ENCODE measurements at places on chromosomes 5 and 9. TPM values are rescaled to one million over a fixed set of nuclear protein-coding genes. Genes with fewer than 3 reads are reported as not detected.
A peak's percentile ranks its signal among the peaks of the same experiment; 100 is the strongest.

The SLC6A19 gene
- total RNA-seq = not detected

The PRDM9 gene
- total RNA-seq = not detected

The RNF183 gene
- total RNA-seq = not detected

The FASTKD3 gene
- 5.5 TPM for total RNA-seq

The SLC4A9 gene
- total RNA-seq = not detected

The FRMD3 gene
- total RNA-seq = 121 TPM

The TTC16 gene
- not detected for total RNA-seq

The SETX gene
- 30.2 TPM for total RNA-seq

The RASGRF2 gene
- total RNA-seq = 7.7 TPM

The MCIDAS gene
- total RNA-seq = not detected

DNA sequence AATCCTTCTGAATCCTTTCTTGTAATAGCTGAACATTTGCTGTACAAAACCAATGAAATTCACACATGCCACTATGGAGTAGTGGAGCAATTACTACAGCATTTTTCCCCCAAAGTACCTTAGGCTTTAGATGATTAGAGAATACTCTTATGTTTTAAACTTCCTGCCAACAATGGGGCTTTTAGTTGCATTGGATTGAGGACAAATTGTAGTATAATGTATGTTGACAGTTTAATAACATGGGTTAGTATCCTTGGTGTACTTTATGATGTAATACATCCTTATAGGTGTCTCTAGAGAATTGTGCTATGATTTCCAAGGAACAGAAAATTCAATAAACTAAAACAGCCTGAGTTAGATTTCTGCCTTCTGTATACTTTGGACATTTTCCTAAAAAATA lies 422.7 kb upstream of the GRAMD2B start:
- no peak for DNase-seq

DNA sequence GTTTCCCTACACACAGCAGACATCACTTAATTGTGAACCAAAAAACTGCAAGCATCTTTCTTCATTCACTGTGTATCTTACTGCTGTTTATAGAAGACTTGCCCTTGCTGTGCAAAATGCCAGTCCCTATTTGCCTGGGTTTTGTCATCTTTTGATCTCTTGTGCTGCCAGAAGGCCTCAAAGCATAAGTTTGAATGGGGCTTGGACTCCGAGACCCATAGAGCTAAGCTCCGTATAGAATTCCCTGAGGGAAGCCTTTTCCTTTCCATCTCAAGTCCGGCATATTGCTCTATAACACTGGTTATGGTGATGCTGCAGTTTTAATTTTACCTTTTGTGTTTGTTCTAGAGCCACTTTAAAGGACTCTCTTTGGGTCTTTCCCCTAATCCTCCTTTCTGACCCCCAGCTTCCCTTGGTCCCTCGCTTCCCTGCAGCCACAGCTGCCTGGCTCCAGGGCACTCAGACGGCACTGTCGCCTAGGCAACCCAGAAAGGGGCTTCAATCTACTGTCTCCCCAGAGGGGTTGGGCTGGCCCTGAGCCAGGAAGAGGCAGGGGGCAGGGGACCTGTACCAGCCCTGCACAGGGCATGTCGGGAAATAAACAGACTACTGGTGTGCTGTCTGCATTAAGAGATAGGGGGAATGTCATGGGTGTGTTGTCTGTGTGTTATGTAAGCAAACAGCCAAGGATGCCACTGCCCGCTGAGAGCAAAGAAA lies 73.4 kb upstream of the MELK start:
- no peak for DNase-seq

DNA sequence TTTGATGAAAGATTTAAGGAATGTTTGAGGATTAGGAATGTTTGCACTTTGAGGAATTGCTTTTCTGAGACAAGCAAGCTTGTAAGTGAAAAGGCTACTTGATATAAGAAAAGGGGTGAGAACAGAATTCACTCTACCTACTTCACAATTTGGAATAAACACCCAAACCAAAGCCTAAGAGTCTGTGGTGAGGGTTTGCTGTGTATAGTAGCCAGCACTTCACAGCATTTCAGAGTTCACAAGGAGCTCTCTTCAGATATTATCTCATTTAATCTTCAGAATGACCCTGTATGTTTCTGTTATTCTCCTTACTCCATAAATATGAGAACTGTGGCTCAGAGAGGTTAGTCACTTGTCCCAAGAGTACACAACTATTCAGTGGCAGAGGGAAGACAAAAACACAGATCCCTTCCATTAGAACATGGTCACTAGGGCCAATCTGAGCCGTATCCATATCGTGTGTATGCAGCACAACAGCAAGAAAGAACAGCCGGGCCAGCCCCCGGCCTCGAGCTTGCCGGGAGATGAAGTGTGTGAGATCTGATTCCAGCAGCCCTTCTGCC lies 92.4 kb downstream of the FRMD3 start:
- no peak for DNase-seq

DNA sequence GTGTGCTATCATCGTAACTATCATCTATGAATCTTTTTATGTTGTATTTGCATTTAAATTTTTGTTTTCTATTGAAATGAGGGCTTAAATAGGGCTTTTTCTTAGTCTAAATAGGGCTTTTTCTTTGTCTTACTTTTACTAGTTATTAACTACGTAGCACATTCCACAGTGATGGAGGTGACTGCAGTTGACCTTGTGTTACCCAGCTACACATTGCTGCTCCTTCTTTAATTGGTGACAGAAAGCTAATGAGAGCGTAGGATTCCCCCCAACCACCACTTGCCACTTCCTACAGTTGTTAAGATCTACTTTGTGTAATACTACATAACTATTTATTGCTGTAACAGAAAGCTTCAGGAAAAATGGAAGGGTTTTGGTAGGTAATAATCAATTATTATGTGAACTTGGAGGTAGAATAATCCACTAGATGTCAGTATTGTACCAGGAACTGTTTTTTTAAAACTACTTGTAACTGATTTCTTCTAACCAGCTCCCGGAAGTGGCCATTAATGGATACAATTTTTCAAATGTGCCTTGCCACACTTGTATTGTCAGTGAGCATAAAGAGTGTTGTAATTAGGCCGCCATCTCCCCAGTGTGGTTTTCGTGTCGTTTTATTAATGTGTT lies 18.0 kb downstream of the MTRR start:
- no peak for DNase-seq

- no peak for DNase-seq
Observed at GRCh38 chr5:36528588-36528987, 77.8 kb upstream of the SLC1A3 start.

GRCh38 chr5:26945901-26946300 lies 92.5 kb downstream of the CDH9 start:
- DNase-seq = no peak

- peak; percentile 71 for DNase-seq
Observed at GRCh38 chr5:150485693-150486401, 22.1 kb upstream of the NDST1 start.

GRCh38 chr9:34372467-34373011 lies 4.2 kb downstream of the MYORG start:
- no peak for DNase-seq

GRCh38 chr5:7488734-7489133 lies 92.8 kb downstream of the ADCY2 start:
- DNase-seq = no peak

GRCh38 chr5:112886975-112887374 lies 25.9 kb downstream of the SRP19 start:
- DNase-seq = no peak

- DNase-seq = no peak
Observed at GRCh38 chr5:123124859-123125595, 36.0 kb downstream of the PRDM6 start.

- no peak for DNase-seq
Observed at GRCh38 chr5:135276151-135276550, 122.9 kb downstream of the MACROH2A1 start.

GRCh38 chr9:130692321-130692720 lies 1.3 kb upstream of the EXOSC2 start:
- no peak for DNase-seq

DNA sequence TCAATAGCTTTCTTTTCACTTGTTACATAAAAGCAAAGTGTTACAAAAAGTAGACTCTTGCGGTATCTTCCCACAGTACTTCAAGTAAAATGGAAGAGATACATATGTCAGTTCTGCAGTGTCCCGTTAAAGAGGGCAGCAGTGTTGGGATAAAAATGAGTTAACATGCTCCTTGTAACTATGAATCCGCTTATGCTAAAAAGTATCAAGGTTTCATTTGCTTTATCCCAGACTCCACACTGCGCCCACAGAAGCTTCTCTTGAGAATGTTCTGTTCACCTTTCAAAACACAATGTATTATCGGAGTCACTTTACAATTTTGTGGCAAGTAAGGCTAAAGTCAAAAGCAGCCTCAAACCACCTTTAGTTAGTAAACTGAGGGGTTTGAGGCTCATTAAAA lies 790 bp downstream of the PTAR1 start:
- no peak for DNase-seq

All from heart right ventricle (tissue), 16 donors.